ENCODE measurements at places on chromosomes 5 and 9. TPM values are rescaled to one million over a fixed set of nuclear protein-coding genes. Genes with fewer than 3 reads are reported as not detected.

LHFPL2 gene
- total RNA-seq, result 21.6 TPM

FAM81B gene
- total RNA-seq, result not detected

LSM11 gene
- 1.7 TPM for total RNA-seq

PLEKHG4B gene
- not detected for total RNA-seq

INSL4 gene
- total RNA-seq, result not detected

THBS4 gene
- 0.18 TPM for total RNA-seq

SERF1A gene
- 16.5 TPM for total RNA-seq

Data from myometrial cell (primary cell).